PC-9 (cell line): ENCODE measurements at places on chromosomes 4 and X. TPM values are rescaled to one million over a fixed set of nuclear protein-coding genes. Genes with fewer than 3 reads are reported as not detected.
A peak's percentile ranks its signal among the peaks of the same experiment; 100 is the strongest.

The MAGEB10 gene
- total RNA-seq: not detected in 2 replicates

The FAT4 gene
- total RNA-seq: 4.5 and 5.5 TPM in 2 replicates

The DCAF8L2 gene
- total RNA-seq: 5.6 and 7.7 TPM in 2 replicates

The CD40LG gene
- not detected in 2 replicates for total RNA-seq

GRCh38 chr4:81509822-81510221 lies 38.1 kb upstream of the RASGEF1B start:
- no peak overlapping the region for H3K4me3 ChIP-seq
- no peaks in the 10 kb centered on the region for H3K4me1 ChIP-seq
- no peak overlapping the region for H3K27ac ChIP-seq
- no peak for DNase-seq
- H3K27me3 ChIP-seq: no peaks in the 10 kb centered on the region

DNA sequence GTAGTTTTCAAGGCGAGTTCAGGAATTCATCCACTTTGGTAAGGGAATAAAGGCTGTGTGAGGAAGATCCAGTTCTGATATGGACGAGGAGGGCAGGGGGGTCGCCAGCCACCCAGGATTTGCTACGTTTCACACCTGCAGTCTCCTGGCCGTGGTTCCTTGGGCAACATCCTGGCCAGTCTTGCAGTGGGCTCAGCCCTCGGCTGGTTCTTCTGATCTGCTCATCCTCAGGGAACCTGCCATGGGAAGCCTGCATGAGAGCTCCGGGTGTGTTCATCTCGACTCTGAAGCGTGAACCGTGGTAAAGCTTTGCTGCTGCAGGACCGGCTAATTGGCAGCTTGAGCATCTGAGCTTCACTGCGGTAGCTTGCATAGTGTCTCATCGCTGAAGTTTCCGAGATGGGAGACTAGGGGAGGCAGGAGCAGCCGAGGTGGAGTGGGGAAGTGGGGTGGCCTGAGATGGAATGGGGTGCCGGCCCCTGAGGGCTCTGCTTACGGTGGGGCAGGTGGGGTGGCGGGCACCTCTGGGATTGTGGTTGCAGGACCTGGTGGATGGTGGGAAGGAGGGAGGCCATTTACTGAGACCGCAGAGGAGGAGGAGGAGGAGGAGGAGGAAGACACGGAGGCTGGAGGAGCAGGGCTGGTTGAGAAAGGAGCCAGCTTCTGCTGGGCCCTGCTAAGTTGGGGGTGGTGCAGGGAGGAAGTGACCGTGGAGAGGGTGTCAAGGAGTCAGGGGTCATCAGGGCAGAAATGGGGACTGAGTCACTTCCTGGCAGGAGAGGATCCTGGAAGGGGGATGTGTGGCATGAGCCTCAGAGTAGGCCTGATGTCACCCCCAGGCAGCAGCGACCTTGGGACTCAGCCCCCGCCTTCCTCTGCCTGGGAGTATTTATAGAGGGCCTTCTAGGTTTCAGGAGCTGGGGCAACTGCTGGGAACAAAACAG lies 213.1 kb upstream of the PSAPL1 start:
- DNase-seq: peak; percentile 48
- H3K4me3 ChIP-seq: no peak overlapping the region
- peaks cover 13% of the 10 kb centered on the region; the same call in 1 of the 2 replicates for H3K4me1 ChIP-seq
- no peak overlapping the region for H3K27ac ChIP-seq
- no peaks in the 10 kb centered on the region for H3K27me3 ChIP-seq

GRCh38 chrX:47568656-47569295 lies 7.8 kb downstream of the ARAF start:
- no peaks in the 10 kb centered on the region for H3K4me1 ChIP-seq
- no peak for DNase-seq
- H3K27ac ChIP-seq: no peak overlapping the region
- no peaks in the 10 kb centered on the region for H3K36me3 ChIP-seq
- no peak overlapping the region for H3K4me3 ChIP-seq

- no peaks in the 10 kb centered on the region for H3K4me1 ChIP-seq
- DNase-seq: no peak
- no peaks in the 10 kb centered on the region for H3K27me3 ChIP-seq
- no peaks in the 10 kb centered on the region for H3K36me3 ChIP-seq
Observed at GRCh38 chr4:93199492-93199891, 629.1 kb upstream of the ATOH1 start.

DNA sequence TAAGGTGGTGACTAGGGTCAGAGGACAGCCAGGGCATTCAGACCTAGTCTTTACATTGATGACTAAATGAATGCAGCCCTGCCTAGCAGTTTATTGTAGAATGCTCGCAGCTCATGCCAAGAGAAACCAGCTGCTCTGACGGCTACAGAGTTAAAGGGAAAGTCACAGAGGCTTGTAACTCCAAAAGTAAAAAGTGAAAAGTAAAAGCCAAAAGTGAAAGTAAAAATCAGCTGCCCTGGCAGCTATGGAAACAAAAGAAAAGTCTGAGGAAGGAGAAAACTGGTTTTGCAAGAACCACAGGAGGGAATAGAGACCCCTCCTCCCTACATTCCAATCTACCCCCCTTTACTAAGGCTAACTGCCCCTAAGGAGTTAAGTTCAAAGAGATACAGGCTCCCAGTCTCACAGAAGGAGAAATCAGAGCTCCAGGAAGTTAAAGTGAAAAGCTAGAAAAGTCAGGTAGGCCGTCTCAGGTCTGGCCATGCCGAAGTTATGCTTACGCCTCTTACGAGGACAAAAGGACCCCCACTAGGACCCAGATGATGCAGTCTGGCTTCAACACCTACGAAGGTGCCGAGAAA lies 6.0 kb downstream of the GAGE10 start:
- H3K36me3 ChIP-seq: no peaks in the 10 kb centered on the region
- H3K4me3 ChIP-seq: no peak overlapping the region; the same call in 1 of the 2 replicates
- no peaks in the 10 kb centered on the region for H3K4me1 ChIP-seq
- no peaks in the 10 kb centered on the region for H3K27me3 ChIP-seq
- DNase-seq: no peak

- peaks cover 32% of the 10 kb centered on the region for H3K4me1 ChIP-seq
- no peak for DNase-seq
- no peak overlapping the region for H3K4me3 ChIP-seq
- no peaks in the 10 kb centered on the region for H3K27me3 ChIP-seq
- no peak overlapping the region for H3K27ac ChIP-seq
Observed at GRCh38 chr4:169263791-169264392, 6.9 kb downstream of the SH3RF1 start.

DNA sequence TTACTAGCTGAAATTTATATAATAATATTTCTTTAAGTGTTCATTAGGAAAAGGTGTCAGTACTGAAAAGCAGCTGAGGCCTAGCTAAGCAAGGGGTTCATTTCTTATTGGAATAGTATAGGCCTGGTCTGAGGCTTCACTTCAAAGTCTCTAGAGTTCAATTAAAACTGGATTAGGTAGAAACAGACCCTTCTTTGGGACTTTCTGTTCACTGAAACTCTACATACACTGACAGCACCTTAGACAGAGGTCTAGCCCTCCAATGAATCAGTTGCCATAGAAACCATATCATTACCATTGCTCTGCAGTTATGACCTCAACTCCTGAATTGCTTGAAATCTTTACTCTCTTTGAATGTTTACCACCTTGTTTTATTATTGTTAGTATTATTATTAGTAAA lies 86.4 kb upstream of the MAB21L2 start:
- no peak for DNase-seq
- H3K4me3 ChIP-seq: no peak overlapping the region
- H3K36me3 ChIP-seq: no peaks in the 10 kb centered on the region

DNA sequence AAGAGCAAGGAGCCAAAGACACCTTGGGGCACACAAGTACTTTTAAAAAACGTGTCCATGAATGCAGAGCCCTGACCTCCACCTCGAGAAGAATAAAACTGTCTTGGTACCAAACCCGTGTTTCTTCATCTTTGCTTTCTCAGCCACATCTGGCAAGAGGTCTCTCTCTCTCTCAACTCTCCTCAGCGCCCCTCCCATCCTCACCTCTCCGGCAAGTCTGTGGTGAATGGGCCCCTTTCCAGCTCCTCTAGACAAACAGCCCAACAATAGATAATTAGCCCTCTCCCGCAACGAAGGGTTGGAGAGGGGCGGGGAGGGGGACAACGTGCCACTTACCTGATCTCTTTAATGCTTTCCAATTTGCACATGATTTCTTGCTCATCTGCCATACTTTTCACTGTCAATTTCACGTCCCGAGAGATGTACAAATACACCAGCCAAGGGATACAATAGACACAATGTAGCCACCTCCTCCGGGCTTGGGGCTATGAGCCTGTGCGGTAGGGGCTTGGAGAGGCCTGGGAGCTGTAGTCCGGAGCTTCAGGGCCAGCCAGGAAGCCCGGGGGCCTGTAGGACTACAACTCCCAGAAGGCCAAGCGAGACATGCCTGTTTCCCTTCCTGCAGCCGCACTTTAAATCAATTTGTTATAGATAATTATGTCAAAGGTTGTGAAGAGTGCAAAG lies at the start of gene ZC4H2:
TSS of gene ZC4H2 (minus strand) at position 462 of the 684 bp plus-strand sequence. CDS start at position 389, 73 bp downstream.
- H3K4me3 ChIP-seq: no peak within 1 kb of the TSS
- no peak for DNase-seq
- H3K27me3 ChIP-seq: no peaks in the 10 kb centered on the region
- H3K4me1 ChIP-seq: no peaks in the 10 kb centered on the region
- H3K36me3 ChIP-seq: no peaks in the 10 kb centered on the region

DNA sequence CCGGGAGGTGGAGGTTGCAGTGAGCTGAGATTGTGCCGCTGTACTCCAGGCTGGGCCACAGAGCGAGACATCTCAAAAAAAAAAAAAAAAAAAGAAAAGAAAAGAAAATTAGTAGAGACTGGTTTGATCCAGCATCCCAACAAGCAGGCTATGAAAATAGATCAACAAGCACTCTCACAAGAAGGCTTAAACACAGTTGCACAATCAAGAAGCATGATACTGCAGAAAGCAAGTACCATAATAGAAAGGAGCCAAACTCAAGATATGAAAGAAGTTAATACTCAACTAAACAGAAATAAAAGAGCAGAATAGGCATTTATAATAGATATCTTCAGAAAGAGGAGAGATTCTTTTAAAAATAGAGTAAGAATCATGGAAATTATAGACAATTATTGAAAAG lies 10.6 kb downstream of the TLR6 start:
- H3K36me3 ChIP-seq: no peaks in the 10 kb centered on the region
- H3K27me3 ChIP-seq: no peaks in the 10 kb centered on the region
- no peaks in the 10 kb centered on the region for H3K4me1 ChIP-seq
- H3K27ac ChIP-seq: no peak overlapping the region
- DNase-seq: no peak
